Stimulated activated CD8-positive, alpha-beta memory T cell treated with anti-CD3 and anti-CD28 coated beads, Interleukin-2, amount 100 ng/mL, for 1 hour (primary cell): ENCODE measurements at places on chromosomes 7 and 10.
A peak's percentile ranks its signal among the peaks of the same experiment; 100 is the strongest.

- no peak for DNase-seq
These were observed 354.7 kb downstream of the HGF start for GRCh38 chr7:81415181-81415580.

- no peak for DNase-seq
These were observed 147.9 kb downstream of the FRMD4A start for GRCh38 chr10:14182781-14183180.

DNA sequence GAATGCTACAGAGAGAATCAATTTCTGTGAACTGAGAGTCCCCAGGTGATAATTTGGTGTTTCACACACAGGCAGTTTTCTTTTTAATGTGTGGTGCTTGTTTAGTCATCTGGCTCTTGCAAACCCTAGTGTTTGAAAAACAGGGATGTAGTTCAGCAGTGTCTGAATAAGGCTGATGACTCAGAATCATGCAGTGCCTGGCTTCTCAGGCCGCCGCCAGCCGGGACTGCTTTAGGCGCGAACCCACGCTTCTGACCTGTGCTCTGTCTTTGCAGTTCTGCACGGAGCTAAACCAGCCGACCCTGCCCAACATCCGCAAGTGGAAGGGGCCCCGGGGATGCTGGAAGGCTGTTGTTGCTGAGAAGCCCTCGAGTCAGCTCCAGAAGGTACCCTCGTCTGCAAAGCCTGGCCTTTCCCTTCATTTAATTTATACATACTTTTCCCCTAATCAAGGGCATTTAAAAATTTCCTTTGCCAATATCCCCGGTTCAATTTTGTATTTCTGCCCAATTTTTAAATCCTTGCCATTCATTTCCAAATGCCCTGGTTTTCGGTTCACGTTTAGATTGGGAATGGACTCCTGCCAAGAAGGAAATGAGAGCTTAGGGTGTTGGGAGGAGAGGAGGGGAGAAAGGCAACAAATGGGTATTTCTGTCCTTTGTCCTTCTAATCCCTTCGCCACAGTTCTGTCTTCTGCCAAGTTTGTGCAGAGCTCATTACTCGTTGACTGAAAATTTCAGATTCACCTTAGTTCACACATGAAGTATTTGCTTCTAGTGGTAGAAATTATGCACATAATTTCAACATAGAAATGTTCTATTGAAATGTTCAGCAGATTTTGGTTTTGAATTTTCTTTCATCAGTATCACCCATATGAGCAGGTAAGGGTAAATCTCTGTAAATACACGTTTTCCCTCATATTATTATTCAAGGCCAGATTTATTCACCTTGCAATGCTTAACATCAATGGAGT, 108.5 kb upstream of the ANLN start:
- DNase-seq, result no peak

GRCh38 chr7:69678494-69679187, 80.4 kb downstream of the AUTS2 start:
- DNase-seq, result no peak

DNA sequence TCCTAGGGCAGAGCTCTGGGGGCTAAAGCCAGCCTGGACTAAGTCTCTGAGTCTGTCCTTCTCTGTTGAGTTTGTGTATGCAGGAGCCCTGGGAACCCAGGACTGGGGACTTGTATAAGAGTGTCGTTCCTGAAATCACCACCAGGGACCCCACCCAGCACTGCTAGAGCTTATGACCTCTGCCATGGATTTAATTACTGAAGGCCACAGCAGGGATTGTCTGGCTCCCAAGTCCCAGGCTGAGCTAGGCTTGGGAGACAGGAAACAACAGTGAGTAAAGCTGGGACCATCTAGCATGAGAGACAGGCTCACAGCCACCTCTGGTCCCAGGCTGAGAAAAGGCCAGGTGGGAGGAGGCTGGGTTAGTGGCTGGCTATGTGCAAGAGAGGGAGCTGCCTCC, 1.4 kb upstream of the TSPAN15 start:
- DNase-seq, result no peak

DNA sequence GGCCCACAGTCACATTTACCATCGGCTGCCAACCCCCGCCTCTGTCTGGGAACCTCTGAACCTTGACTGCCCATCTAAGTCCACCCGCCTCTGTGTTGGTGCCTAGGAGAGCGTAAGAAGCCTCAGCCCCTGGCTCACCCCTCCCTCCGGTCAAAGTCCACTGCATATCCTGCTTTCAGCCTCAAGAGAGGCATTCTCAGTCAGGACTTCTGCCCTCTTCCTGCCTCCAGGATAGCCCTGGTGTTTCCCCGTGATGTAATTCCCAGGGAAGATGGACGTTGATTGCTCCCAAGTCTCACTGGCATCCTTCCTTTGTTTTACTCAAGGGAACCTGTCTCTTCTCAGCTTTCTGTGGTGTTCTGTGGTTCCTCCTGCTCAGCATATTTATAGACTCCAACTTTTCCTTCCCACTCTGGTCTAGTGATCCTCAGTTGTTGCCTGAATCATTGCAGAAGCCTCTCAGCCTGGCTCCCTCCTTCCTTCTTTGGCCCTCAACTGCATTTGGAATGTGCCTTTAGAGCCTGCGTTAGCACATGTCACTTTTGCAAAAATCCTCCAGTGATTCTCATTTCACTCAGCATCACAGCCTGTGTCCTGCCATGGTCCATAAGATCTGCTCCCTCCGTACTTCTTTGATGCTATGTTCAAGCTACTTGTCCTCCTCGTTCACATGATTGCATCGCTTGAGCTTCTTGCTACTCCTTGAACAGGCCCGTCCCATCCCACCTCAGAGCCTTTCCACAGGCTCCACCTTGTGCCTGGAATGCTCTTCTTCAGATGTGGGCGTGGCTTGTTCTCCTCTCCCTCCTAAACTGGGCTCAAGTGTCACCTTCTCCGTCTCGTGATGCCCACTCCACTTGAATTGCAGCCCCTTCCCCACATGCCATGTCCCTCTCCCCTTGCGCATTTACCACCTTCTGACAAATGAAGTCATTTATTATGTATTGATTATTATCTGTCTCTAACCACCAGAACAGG, 124.2 kb downstream of the PLPP4 start:
- DNase-seq, result no peak

DNA sequence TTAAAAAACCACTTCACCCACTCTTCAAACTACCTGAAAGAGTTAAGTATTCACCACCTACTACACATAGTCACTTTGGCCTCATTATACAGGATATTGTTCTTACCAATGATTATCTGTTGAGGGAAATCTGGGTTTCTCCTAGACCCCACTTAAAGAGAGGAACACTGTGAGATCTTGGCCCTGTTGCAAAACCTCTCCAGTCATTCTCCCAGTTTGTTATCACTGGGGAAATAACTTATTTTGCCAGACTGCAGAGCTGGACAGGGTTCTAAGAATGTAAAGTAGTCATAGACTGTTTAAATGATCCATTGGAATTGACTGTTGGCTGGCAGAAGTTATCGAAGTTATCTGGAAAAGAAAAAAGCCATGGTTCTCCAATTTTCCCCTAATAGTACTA, 143.8 kb downstream of the HGF start:
- DNase-seq, result no peak

DNA sequence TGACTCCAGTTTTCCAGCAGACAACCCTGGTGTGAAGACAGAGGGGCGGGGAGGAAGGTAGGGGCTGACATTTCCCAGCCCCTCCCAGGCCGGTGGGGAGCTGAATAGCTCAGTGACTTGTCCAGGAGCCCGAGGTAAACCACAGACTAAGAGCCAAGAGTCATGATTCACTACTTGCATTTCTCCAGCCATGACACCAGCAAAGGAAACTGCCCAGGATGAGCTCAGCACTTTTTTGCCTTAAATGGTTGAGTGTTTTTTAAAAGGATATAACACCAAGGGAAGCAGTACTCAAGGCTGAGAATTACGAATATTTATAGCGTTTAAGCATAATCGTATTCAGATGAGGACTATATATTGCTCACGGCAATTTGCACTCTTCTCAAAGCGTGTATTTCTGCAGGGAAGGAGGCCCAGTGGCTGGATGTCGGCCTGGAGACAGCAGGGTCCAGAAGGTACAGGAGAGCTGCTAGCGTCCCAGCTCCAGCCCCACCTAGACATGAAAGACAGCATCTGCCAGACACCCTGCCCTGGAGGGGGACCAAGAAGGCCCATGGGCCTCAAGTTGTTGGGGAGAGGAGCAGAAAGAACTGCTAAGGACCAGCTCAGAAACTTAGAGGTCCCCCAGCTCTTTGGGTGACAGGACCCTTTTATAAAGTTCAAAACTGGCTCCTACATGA, 141.4 kb downstream of the GRID1 start:
- no peak for DNase-seq

DNA sequence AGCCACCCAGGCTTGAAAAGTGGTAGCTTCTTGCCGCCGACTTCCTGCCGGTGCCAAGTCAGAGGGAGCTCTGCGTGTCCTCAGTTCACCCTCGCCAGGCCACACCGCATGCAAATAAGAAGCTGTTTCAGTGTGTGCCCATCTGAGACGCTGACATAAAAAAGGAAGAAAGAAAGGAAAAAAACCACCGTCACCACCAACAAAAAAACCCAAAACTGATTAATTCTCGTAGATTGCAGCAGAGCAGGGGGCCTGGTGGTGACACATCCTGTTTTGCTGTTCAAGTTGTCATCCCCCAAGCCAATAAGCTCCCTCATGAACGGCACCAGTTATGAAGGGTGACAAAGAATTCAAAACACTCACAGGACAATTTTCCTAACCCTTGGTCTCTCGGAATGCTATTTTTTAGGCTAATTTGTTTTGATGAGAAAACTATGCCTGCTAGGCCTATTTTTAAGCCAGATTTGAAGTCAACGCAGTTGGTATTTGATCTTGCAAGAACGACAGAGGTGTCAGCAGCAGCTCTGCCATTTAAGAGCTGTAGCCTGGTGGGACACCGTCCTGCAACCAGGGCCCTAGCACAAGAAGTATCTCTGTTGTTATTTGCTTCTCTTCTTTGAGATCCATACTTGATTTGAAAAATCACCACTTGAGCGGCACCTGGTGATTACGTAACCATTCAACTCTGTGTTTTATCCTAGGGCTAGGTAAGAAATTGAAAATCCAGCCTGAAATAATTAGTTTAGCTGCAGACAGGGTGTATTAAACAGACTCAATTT, 145.6 kb downstream of the PFKFB3 start:
- peak; percentile 64 for DNase-seq

- no peak for DNase-seq
These were observed 178.7 kb downstream of the CCDC3 start for GRCh38 chr10:12822893-12823170.

GRCh38 chr7:115357703-115357999, 435.8 kb downstream of the MDFIC start:
- DNase-seq, result no peak

DNA sequence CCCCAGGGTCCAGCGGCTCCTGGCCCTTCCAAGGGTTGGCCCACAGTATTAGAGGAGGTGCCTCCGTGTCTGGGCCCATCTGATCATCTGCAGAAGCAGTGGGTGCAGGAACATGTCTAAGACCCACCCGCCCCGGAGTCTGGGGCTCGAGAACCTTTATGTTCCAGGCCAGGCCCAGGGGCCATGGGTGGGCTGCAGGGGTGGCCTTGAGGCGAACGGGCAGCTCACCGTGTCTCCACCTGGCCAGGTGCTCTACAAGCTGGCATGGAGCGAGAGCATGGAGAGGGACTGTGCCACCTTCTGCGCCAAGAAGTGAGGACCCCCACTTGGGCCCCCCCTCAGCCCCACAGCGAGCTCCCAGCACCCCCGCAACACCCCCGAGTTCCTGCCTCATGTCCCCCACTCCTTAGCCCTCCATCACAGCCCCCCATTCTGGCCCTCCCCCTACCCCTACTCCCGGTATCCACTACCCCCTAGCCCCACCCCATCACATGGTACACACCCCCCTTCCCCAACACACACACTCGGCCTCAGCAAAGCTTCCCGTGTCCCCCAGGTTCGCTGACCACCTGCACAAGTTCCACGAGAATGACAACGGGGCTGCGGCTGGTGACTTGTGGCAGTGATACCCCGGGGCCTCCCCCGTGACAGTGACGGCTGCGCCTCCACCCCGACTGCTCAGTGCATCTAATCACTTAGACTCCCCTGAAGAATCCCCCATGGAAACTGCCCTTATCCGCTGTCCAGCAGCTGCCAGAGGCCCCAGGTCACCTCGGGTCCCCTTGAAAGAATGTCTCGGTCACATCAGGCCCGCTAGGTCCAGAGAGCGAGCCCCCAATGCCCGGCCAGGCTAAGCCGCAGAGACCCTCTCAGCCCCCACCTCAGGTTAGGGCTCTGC, 4.0 kb upstream of the SH2B2 start:
- DNase-seq, result no peak

- no peak for DNase-seq
These were observed 76.4 kb upstream of the SCIN start for GRCh38 chr7:12493863-12494686.

- no peak for DNase-seq
These were observed 58.9 kb downstream of the KCNMA1 start for GRCh38 chr10:77578583-77579227.

GRCh38 chr7:33903791-33904680, 1.3 kb upstream of the BMPER start:
- DNase-seq, result no peak

GRCh38 chr7:276230-276835, 13.6 kb upstream of the FOXL3 start:
- no peak for DNase-seq

DNA sequence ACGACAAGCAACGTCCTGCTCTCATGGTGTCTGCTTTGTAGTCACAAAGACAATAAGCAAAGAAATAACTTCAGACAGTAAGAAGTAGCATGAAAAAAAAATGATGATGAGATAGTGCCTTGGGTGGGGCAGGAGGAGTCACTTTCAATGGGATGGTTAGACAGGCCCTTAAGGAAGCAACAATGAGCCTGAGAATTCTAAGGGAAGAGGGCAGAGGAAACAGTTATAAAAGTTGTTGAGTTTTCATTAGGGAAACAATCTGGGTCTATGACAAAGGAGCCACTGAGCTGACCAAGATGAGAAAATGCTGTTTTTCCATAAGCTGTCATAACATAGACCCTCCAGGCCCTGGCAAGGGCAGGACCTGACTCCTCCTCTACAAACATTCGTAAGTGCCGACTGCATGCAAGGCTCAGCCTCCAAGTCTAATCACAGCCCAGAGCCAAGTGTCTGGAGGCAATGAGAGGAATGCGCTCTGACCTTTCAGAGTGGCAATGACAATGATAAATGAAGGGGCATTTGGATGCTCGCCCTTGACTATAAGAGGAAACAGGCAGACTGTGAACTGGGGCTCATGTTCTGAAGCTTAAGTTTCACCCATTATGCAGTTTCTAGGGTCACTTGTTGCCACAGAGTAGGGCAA, 43.7 kb downstream of the PPP1R3C start:
- no peak for DNase-seq

GRCh38 chr7:21256310-21256877, 171.5 kb upstream of the SP4 start:
- no peak for DNase-seq

DNA sequence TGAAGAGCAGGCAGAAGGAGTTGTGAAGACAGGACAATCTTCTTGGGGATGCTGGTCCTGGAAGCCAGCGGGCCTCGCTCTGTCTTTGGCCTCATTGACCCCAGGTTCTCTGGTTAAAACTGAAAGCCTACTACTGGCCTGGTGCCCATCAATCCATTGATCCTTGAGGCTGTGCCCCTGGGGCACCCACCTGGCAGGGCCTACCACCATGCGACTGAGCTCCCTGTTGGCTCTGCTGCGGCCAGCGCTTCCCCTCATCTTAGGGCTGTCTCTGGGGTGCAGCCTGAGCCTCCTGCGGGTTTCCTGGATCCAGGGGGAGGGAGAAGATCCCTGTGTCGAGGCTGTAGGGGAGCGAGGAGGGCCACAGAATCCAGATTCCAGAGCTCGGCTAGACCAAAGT, 1.5 kb downstream of the CHPF2 start:
- DNase-seq, result no peak
